ENCODE measurements at places on chromosomes 1 and 21.
A peak's percentile ranks its signal among the peaks of the same experiment; 100 is the strongest.

DNA sequence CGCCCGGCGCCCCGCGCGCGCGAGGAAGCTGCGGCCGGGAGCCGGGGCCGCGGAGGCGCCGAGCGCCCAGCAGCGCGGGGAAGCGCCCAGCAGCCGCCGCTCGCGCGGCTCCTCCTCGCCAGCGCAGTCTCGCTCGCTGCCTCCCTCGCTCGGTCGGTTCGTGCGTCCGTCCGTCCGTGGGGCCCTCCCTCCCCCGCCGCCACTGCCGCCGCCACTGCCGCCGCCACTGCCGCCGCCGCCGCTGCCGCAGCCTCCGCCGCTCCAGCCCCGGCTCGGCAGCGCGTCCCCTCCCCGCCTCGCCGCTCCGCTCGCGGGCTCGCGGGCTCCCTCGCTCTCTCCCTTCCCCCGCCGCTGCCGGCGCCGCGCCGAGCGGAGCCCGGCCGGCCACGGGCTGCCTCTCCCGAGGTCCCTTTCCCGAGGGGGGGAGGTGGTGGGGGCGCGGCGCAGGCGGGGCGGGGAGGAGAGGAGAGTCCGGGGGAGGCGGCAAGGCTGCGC, at the start of gene KCND3:
Gene KCND3 (minus strand): TSS at position 138 of the 495 bp plus-strand sequence.
- DNase-seq: no peak

DNA sequence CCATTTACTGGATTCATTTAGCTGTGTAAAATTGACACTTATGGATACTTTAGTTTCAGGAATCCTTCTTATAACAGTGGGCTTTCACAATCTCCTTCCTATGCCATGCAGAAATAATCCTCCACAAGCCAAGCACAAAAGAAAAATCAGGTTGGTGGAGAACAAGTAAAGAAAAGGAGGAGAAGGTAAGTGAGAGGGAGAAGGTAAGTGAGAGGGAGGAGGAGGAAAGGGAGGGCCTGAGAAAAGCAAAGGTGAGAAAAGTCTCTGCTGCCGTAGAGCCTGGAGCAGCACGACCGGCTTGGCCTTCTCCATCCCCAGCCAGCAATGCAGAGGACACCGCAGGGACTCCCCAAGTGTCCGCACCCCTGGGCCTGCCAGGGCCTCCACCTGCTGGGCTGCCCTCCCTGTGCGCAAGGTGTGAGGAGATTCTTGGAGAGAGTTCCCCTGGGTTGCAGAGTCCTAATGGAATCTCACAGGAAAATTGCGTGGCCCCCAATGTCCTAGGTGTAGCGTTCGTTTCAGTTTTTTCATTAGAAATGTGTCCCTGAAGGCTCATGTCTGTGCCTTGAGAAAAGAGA, 39.0 kb downstream of the PRMT2 start:
- DNase-seq: no peak

- DNase-seq: no peak
These were observed 725 bp downstream of the RTCA start for GRCh38 chr1:100266741-100267140.

- no peak for DNase-seq
These were observed 52.1 kb downstream of the OBSCN start for GRCh38 chr1:228259951-228260350.

GRCh38 chr1:85125891-85126290, 74.9 kb downstream of the SYDE2 start:
- peak; percentile 56 for DNase-seq

GRCh38 chr21:18877917-18878316, 474.3 kb upstream of the TMPRSS15 start:
- no peak for DNase-seq

GRCh38 chr1:243487649-243488227, 231.9 kb downstream of the SDCCAG8 start:
- no peak for DNase-seq

DNA sequence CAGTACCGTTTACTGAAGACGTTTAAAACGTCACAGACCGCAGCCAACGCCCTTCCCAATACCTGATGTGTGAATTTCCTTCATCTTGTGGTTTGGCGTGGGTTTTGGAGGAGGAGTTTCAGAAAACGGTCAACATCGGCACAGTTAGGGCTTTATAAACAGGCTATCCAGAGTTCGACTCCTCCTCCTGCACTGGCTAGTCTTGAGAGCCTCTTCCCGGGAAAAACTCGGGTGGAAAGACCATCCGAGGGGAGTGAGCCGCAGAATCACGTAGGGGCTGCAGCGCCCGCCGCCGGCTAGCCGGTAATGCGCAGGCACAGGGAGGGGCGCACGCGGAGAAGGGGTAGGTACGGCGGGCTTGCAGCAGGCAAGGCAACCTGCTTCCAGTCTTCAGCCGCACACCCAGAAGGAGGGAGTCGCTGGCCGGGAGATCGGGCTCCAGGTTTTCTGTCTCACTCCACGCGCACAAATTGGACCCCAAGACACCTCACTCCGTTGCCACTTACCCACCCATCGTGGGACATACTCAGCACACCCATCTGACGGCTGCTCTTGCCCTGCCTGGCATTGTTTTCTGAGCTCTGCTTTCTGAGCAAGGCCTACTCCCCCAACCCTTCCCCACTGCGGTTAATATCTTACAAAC, 25.4 kb downstream of the SLC19A2 start:
- DNase-seq: no peak

DNA sequence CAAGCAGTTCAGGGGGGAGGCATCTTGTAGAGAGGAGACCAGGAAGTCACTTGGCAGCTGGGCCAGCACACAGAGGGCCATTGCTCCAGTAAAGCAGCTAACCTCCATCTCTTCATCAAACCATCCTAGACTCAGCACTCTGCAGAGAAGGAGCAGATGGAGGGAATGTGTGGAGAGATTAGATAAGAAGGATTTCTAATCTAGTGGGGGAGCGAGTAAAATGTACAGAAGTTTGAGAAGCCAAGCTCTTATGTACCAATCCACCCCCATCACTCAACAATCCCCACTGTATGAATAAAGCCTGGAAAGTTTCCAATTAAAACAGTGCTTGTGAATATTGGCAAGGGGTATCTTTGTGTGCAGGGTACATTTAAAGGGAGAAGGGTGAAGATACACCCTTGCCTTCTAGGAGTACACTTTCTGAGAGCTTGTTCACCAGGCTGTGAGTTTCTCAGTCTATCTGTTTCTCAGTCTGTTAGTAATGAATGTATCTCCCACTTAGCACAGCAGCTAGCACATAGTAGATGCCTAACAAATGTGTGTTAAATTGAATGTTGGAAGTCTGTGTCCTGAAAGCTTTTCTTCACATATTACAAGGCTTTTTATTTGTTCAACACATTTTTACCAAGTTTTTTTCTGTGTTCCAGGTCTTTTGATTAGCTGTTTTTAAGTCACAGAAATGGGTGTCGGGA, 142.7 kb upstream of the UBE2U start:
- no peak for DNase-seq

DNA sequence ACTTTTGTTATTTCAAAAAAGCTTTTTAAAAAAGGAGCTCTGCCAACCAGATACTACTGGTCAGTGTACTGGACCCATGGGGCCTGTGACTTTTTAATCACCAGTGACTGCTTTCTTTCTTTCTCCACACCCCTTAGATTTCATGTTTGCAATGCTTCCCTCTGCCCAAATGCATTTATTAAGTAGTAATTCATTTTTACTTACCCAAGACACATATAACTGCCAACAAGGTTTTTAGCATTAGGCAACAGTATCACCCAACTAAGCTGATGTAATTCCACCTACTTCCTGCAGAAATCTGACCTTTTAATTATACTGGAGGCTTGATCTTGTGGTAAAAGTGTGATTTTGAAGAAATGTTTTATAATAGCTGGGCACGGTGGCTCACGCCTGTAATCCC, 12.5 kb downstream of the MECR start:
- no peak for DNase-seq

DNA sequence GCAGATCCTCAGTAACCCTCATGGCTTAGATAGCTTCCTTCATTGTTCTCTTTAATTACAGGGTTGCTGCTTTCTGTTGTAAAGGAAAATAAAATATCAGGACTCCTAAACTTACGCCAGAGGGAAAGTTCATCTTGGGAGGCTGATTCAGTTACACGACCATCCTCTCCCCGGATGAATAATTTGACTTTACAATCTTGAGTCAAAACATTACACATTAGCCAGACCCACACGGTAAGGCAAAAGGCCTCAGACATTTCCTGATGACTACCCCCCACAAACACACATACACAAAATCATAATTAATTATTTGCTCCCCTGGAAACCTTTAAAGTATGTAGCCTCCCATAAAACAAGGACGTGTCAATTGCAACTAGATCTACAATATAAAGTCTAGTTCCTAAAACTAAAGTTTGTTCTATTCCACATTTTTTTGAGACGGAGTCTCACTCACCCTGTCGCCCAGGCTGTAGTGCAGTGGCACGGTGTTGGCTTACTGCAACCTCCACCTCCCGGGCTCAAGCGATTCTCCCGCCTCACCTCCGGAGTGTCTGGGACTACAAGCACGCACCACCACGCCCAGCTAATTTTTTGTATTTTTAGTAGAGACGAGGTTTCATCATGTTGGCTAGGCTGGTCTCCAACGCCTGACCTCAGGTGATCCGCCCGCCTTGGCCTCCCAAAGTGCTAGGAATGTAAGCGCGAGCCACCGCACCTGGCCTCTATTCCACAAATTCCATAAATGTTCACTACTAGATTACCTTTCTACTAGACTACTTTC, 830 bp upstream of the PRDX1 start:
- DNase-seq: no peak

DNA sequence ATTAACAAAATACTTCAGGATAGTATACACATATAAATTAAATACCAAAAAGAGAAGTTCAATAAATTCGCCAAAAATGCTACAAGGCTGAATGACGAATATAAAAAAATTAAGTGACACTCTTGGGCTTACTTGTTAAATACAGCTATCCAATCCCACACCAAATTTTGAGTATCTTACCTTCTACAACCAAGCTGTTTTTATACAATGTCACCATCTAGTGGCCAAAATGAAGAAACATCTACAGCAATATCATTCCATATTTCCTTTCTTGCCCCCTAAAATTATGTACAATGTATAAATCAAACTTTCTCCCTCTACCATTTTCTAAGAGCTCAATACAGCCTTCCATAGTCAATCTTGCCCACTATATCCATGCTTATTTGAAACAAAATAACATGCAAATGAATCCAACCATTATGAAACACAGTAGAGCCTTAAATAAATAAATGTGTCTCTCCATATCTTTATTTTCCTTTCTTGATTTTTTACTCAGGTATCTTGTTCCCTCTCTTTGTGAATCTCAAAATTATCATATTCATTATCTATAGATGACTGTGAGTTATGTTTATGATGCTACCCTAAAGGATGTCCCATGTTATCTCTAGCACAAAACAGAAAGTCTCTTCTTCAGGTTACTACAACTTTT, 86.3 kb downstream of the ACBD6 start:
- no peak for DNase-seq

DNA sequence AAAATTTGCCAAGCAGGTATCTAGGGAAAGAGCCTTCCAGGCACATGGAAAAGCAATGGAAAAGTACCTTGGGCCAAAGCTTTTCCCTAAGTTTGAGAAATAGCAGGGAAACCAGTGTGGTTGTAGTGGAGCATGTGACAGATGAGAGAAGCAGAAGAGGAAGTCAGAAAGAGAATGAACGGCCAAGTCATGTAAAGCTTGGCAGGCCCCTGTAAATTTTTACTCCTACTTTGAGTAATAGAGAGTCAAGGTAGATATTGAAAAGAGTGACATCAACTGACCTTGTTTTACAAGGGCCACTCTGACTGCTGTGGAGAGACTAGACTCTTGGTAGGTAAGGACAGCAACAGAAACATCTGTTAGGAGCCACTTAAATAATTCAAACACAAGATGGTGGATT, 180.9 kb upstream of the PRMT6 start:
- DNase-seq: no peak

DNA sequence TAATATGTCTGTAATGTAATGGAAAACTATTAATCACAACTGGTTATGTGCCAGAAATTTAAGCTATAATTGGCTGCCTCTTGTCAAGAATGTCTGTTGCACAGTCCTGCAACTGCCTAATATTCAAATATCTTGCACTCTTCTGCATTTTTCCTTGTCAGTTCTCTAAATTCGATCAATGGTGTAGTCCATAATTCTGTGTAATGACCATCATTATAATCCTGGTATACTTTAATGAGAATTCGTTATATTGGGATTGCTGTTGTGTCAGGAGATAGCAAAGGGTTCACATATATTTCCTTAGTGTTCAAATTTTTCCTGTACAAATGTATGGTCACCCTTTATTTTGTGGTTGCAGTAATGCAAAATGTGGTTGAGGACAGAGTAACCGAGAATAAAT, 4.8 kb downstream of the NTNG1 start:
- no peak for DNase-seq

- DNase-seq: peak; percentile 23
These were observed 47.7 kb downstream of the UTP25 start for GRCh38 chr1:209875515-209875914.

DNA sequence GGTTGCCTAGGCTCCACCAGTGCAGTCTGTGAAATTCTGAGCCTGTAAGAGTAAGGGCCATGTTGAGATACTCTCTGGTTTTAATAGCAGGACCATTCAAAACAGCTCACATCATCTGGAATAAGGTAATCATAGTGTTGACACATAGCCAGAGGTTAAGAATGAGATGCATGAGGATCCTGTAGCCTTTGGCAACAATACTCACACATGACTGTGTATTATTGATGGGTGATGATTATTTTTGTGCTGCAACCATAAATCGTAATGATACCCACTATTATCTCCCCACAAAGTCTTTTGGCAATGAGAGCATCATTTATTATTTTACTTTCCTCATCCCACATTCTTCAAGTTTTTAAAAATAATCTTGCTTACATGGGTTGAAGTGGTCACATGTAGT, 35.5 kb downstream of the KCNK2 start:
- no peak for DNase-seq

GRCh38 chr1:31573261-31573660, 3.1 kb upstream of the TINAGL1 start:
- DNase-seq: no peak

GRCh38 chr1:20479840-20480239, 6.2 kb downstream of the CAMK2N1 start:
- DNase-seq: no peak

DNA sequence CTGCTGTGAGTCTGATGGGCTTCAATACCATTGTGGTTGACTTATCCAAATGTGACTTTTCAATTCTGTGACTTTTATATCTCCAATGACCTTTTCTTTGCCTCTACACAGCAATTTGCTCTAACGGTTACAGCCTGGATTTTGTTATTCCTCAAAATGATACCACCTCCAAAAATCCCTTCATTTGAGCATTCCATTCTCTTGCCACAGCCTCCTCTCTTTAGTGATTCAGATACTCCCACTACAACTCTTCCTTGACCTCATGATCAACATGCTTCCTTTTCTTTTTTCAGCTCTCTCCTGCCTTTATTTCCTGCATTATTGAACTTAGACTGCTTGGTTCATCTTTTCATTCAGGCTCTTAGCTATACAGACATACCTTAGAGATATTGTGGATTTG, 16.6 kb upstream of the IL19 start:
- DNase-seq: no peak

- DNase-seq: peak; percentile 35
These were observed 466 bp downstream of the VPS26C start for GRCh38 chr21:37266515-37267221.

- no peak for DNase-seq
These were observed 10.9 kb downstream of the ADAMTS1 start for GRCh38 chr21:26834181-26834905.

GRCh38 chr1:207444514-207445217, 9.5 kb upstream of the CR2 start:
- no peak for DNase-seq

- no peak for DNase-seq
These were observed 5.3 kb upstream of the DPT start for GRCh38 chr1:168734271-168734670.

- DNase-seq: no peak
These were observed 27.8 kb downstream of the LRRC7 start for GRCh38 chr1:69595486-69595885.

GRCh38 chr21:24486973-24487372, 1120.3 kb downstream of the MRPL39 start:
- no peak for DNase-seq

Measured in NCI-H2081 treated with DMSO at 0.1 percent for 48 hours (cell line).